Psoas muscle (tissue), 8 donors: ENCODE measurements at places on chromosomes 5 and 9.

DNA sequence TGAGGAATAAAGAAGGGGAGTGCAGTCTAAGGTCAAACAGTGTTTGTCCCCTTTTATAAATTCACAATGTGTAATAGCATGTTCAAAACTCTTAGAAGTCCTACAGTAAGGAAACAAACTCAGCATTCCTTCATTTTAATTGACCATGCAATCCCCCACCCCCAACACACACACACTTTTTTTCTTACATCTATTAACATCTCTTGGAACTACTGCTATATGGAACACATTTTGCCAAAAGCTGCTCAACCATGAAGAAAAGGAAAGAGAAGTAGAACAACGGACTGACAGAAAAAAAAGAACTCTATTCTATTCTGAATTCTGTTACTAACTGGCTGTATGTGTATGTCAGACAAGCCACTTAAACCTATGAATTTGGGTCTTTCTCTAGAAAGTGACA lies 2.8 kb upstream of the CTNNAL1 start:
- DNase-seq = no peak

DNA sequence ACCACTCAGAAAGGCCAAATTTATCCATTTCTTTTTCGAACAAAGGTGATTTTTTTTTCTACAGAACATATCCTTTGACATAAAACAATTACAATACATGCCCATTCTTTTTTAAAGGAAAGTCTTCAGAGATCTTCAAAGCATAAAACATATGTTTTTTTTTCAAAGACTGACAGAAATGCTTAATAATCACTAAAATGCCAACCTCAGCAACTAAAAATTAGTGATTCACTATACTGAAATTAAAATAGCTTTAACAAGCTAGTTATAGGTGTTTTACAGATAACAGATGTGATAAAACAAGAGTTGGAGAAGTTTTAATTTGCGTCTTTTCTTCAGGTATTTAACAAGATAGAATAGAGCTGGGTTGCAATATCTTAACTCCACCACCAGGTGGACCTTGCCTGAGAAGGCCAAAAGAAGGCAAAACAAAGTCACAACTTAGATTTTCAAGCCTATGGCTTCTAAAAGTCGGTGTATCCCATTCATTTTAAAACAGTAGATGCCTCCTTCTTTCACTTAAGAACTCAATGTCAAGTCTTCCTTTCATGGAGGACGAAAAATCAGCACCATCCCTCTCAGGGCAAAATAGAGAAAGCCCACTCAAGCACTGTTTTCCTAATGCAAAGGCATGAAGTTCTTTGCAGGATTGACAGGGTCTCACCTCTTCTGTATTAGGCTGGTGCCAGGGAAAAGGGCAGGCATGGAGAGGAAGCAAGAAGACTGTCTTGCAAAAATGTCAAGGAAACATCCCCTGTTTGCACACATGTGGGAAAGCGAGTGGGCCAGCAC lies 31.1 kb upstream of the CPLX2 start:
- DNase-seq = no peak

- no peak for DNase-seq
These were observed 26.9 kb upstream of the FEM1C start for GRCh38 chr5:115571441-115571878.

- no peak for DNase-seq
These were observed 196.4 kb upstream of the MSX2 start for GRCh38 chr5:174527916-174528540.

DNA sequence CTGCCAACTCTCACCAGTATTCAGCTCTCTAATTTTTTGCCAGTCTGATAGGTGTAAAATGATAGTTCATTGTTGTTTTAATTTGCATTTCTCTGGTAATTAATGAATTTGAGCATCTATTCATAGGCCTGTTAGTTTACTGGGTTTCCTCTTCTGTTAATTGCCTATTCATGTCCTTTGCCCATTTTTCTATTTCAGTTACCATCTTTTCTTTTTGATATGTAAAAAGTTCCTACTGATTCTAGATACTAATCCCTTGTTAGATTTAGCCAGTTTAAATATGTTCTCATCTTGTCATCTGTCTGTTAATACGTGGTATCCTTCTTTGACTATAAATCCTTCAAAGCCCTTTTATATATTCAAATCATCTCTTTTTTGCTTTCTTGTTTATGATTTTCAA lies 247.8 kb downstream of the ARHGAP26 start:
- no peak for DNase-seq

GRCh38 chr5:129003232-129003631 lies 37.9 kb downstream of the SLC27A6 start:
- DNase-seq = no peak

DNA sequence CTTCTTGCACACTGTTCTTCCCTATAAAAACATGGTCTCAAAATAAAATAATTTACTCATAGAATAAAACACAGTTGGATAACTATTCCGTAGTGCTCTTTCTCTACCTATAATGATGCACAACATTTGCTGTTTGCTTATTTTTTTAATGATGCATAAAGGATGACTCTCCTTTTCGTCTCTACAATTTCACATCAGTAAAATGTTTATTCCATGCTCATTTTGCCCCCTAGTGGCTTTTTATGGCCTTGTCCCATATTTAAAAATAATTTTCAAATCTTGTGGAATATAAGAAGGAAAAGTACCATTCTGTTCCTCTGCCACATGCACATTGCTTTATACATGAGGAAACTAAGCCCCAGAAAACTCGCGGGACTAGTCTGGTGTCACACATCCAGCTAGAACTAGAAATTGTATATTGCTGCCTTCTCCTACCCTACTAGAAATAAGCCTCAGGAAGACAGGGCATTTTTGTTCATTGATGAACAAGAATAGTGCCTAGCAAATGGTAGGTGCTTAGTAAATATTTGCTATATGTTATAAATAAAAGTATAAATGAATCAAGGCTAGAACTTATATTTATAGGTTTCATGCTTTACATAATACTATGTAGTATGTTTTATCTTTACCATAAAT lies 12.7 kb downstream of the KCTD16 start:
- DNase-seq = no peak

GRCh38 chr5:64690417-64691151 lies at the start of gene SHISAL2B:
Gene SHISAL2B (plus strand): TSS chr5:64690503. CDS start chr5:64690624, 121 bp downstream.
- no peak for DNase-seq

DNA sequence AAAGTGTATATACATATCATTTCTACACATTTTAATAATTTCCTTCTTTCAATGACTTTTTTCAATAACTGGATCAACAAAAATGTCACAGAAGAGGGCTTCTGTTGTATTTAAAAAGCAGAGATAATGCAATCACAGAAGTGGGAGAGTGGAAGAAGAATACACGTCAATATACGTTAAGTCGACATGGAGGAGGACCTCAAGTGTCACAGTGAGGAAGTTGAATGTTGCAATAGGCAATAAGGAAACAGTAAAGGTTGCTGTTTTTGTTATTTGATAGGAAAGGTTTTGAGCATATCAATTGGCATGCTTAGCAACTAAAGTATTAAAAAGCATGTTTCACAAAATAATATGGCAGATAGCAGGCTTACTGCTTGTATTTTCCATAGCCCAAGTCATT lies 184.0 kb upstream of the NR4A3 start:
- DNase-seq = no peak

GRCh38 chr9:120619751-120620655 lies 40.0 kb upstream of the CDK5RAP2 start:
- DNase-seq = no peak

- no peak for DNase-seq
These were observed 75.9 kb upstream of the SLC25A51 start for GRCh38 chr9:37979844-37980243.
